ENCODE measurements at places on chromosomes 2 and 18.

GRCh38 chr18:55245211-55245614, 286.0 kb upstream of the CCDC68 start:
- H3K36me3 ChIP-seq, result no peaks in the 10 kb centered on the region
- H3K27me3 ChIP-seq, result no peaks in the 10 kb centered on the region
- peaks cover 6% of the 10 kb centered on the region for H3K4me1 ChIP-seq
- no peak overlapping the region for H3K4me3 ChIP-seq
- no peak for DNase-seq

DNA sequence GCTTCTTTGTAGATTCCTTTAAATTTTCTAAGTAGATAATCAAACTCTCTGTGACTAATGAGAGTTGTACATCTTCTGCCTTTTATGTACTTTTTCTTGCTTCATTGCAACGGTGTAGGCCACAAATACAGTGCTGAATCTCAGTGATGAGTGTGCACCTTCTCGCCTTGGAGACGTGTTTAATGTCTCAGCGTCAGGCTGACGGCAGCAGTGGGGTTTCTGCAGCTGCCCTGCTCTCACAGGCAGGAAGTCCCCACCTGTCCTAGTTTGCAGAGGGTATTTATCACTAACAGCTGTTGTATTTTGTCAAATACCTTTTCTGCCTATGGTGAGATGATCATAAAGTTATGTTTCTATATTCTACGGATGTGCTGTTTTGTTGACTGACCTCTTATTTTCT, 13.3 kb downstream of the AGXT start:
- H3K4me3 ChIP-seq, result no peak overlapping the region
- no peaks in the 10 kb centered on the region for H3K36me3 ChIP-seq
- no peaks in the 10 kb centered on the region for H3K27me3 ChIP-seq
- H3K4me1 ChIP-seq, result no peaks in the 10 kb centered on the region
- DNase-seq, result no peak

- H3K36me3 ChIP-seq, result no peaks in the 10 kb centered on the region
- no peaks in the 10 kb centered on the region for H3K27me3 ChIP-seq
- no peak for DNase-seq
Measured at GRCh38 chr2:196263181-196263747, 91.9 kb upstream of the STK17B start.

- H3K36me3 ChIP-seq, result no peaks in the 10 kb centered on the region
- peak; percentile 93 for DNase-seq
- H3K4me3 ChIP-seq, result no peak overlapping the region
- peaks cover 34% of the 10 kb centered on the region for H3K4me1 ChIP-seq
- no peak overlapping the region for H3K27ac ChIP-seq
- H3K27me3 ChIP-seq, result no peaks in the 10 kb centered on the region
Measured at GRCh38 chr2:240437861-240438809, 2.7 kb downstream of the GPC1 start.
